ENCODE measurements at places on chromosomes 12 and 14.

GRCh38 chr12:63036974-63037335, 102.0 kb upstream of the PPM1H start:
- H3K4me1 ChIP-seq = no peaks in the 10 kb centered on the region
- no peak overlapping the region for H3K4me3 ChIP-seq
- no peak overlapping the region for H3K27ac ChIP-seq

DNA sequence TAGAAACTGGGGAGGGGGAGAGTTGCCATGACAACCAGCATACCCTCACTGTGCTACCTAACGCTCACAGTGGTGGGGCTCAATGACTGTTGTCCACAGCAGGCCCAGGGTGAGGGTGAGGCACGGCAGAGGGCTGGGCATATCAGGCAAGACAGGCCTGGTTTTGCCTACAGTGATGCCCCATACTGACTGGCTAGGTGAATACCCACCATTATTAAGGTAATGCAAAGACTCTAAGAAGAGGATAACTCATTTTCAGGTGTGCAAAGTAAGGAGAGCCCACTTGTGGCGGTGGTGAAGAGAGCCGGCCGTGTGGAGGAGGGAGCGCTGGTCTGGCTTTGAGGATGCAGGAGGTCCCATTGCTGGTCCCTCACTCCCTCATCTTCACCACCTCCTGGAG, 422.3 kb downstream of the FUT8 start:
- DNase-seq = no peak
- H3K36me3 ChIP-seq = no peaks in the 10 kb centered on the region
- no peaks in the 10 kb centered on the region for H3K27me3 ChIP-seq

- H3K36me3 ChIP-seq = no peaks in the 10 kb centered on the region
- no peak overlapping the region for H3K27ac ChIP-seq
- peaks cover 8% of the 10 kb centered on the region for H3K4me1 ChIP-seq
- peaks cover 41% of the 10 kb centered on the region for H3K27me3 ChIP-seq
Measured at GRCh38 chr12:1883513-1883912, 34.9 kb downstream of the CACNA2D4 start.

GRCh38 chr14:77799863-77800730, at the start of gene ADCK1:
TSS of gene ADCK1 (plus strand) at chr14:77800109. CDS start at chr14:77818979, 18,870 bp downstream.
- H3K4me1 ChIP-seq = peaks cover 17% of the 10 kb centered on the region
- peak within 1 kb of the TSS; percentile 71 for H3K4me3 ChIP-seq
- H3K27me3 ChIP-seq = no peaks in the 10 kb centered on the region
- DNase-seq = peak; percentile 90

DNA sequence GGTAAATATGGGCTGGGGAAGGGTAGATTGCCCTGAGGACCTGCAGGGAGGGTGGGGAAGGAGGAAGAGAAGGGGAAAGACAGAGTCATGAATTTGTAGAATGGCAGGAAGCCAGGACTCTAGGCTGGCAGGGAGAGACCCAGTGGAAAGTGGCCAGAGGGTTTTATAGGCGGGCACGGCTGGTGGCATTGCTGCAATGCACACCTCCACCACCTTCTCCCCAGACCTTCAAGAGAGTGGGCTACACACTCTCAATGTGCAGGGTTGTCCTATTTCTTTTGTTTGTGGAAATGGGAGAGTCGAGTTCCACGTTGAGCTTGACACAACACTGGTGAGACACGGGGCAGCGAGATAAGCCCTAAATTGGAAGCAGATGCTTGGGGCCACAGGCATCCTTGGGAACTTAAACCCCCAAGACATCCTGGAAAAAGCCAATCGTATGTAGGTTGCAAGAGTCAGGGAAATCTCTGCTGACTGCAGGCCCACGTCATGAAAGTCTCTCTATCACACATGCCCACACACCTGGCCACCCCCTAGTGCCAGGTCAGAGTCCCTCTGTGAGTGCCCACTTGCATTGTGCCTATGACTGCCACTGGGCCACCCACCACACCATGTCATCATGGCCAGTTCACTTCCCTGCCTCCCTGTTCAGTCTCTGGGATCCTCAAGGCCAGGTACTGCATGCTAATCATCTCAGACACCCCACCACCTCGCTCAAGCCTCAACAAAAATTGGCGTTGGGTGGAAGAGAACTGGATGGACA, 38.0 kb upstream of the BDKRB2 start:
- H3K4me3 ChIP-seq = no peak overlapping the region
- no peaks in the 10 kb centered on the region for H3K4me1 ChIP-seq
- no peak overlapping the region for H3K27ac ChIP-seq
- no peaks in the 10 kb centered on the region for H3K36me3 ChIP-seq
- no peak for DNase-seq

DNA sequence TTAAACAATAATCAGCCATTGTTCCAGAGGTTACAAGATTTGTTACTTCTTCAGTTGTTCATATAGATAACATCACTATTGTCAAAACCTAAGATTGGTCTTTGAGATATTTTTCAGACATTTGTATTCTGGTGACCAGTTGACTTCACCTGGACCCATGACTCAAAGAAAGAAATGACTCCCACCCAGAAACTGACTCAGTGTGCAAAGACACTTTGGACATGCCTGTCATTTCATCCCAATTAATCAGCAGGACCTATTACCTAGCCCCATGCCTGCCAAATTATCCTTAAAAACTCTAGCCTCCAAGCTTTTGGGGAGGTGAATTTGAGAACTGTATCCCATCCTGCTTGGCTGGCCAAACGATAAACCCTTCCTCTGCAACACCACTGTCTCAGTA, 27.7 kb upstream of the TSPAN11 start:
- no peak overlapping the region for H3K4me3 ChIP-seq
- no peak overlapping the region for H3K27ac ChIP-seq
- DNase-seq = no peak
- H3K4me1 ChIP-seq = no peaks in the 10 kb centered on the region
- H3K27me3 ChIP-seq = no peaks in the 10 kb centered on the region
- no peaks in the 10 kb centered on the region for H3K36me3 ChIP-seq

Measured in K562 (cell line).